ENCODE measurements at places on chromosomes 11 and 22.

DNA sequence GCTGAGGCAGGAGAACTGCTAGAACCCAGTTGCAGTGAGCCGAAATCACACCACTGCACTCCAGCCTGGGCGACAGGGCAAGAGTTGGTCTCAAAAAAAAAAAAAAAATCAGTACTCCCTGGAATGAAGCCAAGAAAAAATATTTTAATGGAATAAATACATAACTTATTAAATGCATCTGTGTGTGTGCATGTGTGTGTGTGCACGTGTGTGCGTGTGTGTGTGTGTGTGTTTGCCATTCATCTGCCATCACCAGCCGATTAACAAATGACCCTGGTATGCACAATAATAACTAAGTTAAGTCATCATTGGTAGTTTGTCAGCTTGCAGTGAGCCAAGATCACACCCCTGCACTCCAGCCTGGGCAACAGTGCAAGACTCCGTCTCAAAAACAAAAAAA is 35.0 kb upstream of the SCGB1A1 start:
- no peak for DNase-seq

DNA sequence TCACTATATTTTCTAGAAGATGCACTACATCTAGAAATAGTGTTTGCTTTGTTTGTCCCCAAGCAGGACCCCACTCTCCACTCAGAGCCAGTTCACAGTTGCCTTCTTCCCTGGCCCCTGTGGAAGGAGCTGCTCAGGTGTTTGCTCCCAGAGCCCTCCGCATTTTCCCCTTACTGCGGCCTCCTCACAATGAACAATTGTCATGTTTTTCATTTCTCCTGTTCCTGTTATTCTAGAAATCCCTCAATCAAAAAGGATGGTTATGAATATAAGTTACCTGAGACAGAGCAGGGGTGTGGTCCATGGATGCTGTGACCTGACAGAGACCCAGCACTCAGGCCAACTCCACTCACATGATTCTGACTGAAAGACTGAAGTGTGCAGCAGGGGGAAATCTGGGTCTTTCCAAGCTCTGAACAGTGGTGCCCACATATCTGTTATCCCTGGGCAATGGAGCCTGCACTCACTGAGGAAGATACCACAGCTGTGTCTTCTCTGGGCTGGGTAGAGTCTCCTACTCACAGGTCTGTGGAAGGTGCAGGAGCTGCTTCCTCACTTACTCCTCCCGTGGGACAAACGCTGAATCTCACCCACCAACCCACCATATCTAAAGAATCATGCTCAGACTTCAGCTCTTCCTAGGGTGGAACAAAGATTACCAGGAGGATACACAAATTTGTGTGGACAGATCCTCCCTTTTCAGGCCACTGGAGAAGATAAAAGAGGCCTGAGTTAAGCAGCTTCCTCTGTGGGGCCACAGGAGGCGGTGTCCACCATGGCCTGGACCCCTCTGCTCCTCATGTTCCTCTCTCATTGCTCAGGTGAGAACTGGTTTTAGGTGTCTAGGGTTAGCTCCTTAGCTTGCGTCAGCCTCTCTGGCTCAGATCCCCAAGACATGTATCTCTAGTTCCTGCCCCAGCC is 87.1 kb upstream of the TOP3B start:
- DNase-seq = no peak

DNA sequence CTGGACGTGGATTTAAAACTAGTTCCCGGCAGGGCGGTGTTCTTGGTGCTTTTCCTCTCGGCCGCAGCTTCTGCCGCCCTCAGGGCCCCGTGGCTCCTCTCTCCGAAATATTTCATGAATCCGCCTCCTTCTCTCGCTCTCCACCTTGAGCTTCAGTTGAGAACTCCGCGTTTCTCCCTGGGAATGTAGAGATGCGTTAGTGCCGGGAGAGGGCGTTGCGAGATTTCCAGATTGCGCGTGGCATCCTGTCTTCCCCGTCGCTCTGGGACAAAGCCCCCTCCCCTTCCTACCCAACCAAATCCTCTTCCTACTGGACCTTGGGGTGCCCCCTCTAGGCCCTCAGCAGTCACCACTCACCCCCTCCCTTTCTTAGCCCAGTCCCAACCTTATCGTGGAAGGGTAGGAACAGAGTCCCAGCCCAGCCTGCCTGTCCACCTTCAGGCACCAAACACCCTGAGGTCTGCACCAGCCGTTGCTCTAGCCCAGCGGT is 15.5 kb upstream of the RAC2 start:
- no peak for DNase-seq

DNA sequence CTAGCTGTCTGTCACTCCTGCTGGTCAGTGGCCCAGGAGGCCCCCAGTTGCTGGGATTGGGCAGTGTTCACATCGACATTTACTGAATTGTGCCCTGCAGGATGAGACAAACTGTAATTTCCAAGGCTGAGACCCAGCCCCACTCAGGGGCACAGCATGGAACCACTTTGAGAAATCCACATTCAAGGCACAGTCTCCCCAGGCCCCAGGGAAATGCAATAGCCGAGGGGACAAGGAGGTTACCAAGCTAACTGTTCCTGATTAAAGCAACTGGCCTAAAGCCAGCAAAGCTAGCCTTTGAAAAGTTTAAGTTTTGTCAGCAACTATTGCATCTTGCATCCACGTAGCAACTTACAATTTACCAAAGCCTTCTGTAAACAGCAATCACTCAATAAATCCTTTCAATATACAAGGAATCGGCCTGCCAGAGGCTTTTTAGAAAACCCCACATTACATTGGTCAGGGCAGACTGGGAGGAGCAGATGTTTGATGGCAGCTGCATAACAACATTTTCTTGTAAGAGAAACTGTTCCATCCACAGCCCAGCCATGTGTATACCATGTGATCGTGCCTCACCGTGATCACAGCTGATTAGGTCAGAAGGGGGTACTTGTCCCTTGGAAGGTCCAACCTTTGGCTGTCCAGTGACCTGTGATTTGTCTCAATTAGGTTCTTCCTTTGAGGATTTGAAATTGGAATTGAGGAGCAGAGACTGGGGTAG is 103.9 kb downstream of the TENM4 start:
- no peak for DNase-seq

- DNase-seq = no peak
These were observed 14.5 kb upstream of the ZDHHC13 start for GRCh38 chr11:19102521-19102900.

DNA sequence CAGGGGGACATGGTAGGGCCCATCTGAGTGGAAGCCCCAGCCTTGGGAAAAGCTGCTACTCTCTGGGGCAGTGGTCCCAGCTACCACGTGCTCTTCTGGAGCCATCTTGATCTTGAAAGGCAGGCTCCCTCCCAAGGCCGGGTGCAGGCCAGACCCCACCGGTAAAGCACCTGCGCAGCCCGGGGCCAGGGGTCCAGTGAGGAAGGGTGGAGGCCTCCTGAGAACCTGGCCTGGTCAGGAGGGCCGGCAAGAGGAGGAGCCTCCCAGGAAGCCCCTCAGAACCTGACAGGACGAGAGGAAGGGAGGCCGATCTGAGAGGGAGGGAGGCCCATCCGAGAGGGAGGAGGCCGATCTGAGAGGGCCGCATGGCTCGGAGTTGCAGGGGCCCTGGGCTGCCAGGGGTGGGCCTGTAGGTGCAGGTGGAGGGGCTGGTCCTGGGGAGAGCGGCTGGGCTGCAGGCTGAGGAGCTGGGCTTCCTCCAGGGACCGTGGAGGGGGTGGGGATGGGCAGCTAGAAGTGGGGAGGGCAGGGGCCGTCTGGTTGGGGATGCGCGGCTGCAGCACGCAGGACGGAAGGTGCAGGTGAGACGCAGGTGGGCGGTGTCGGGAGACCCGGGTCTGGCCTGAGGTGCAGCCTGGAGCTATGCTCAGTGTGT is 529 bp downstream of the GRAMD4 start:
- DNase-seq = no peak

GRCh38 chr11:56049487-56049886 is 22.0 kb downstream of the OR5AS1 start:
- no peak for DNase-seq

DNA sequence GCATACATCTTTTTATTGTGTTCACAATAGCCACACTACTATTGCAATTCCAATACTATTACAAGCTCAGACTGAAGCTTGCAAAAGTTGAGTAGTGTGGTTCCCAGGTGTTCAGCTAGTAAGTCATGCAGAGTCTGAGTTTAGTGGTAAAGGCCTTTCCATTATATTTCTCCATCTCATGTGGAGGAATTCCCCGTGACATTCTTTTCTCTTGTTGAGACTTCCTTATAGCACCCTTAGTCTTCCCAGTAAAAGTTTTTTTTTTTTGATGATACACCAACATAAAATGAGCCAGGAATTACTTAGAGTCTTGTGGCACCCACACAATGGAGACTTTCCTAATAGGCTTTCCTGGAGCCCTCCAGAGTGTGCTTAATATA is 110.8 kb downstream of the UVRAG start:
- no peak for DNase-seq

- DNase-seq = no peak
These were observed 92.0 kb downstream of the PRR5L start for GRCh38 chr11:36388071-36388470.
